ENCODE measurements at places on chromosomes 5 and 9.

DNA sequence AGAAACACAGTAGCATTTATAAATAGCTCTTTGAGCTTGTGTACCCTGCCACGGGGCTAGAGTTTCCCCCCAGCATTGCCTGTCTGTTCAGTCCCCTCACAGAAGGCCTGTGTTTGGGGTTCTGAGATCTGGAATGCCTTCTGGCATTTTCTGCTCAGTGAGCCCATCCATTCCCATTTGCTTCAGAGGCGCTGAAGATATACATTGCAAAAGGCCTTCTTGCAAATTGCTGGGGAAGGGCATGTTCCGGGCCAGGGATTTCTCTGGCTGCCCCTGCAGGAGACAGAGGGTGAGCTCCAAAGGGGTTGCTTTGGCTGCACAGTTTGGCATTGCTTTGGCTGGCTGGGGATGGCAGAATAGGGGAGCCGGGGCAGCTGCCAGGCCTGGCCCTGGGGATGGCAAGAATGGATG is 308.4 kb downstream of the MSX2 start:
- DNase-seq, result no peak

DNA sequence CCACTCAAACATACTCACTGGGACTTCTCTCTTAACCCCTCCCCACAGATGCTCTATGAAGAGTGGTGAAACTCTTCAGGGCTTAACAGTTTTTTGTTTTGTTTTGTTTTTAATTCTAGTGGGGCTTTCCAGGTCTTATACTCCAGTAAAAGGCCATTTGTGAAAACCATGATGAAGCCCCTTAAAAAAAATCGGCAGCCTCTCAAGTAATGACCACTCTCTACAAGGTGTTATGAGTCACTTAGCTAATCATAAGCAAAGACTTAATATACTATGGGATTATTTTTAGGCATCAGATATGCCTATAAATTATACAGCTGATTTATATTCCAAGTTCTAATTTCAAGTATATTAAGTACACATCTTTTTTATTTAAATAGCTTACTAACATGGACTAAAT is 607.9 kb downstream of the RAB3C start:
- DNase-seq, result no peak

- DNase-seq, result no peak
Measured at GRCh38 chr9:114449236-114449635, 56.0 kb downstream of the WHRN start.

- DNase-seq, result no peak
Measured at GRCh38 chr9:35909274-35909673, at the start of gene SPAAR. TSS of gene SPAAR (plus strand) at chr9:35909490. CDS start at chr9:35910464, 974 bp downstream.

DNA sequence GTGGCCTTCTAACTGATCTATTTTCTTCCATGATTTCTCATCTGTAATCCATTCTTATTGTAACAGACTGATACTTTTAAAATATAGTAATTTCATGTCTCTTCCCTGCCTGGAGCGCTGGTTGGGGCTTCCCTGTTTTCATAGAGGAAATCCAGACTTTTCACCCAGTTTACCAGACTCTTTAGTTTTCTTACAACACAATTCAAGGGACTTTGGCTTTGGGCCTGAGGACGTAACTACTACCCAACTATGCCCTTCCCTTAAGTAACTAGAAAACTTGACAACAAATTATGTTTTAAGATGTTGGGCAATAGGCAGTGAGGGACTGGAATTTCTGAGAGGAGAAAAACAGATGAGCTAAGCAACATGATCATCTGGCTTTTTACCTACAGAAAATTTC is 289.6 kb downstream of the FGF10 start:
- DNase-seq, result no peak

DNA sequence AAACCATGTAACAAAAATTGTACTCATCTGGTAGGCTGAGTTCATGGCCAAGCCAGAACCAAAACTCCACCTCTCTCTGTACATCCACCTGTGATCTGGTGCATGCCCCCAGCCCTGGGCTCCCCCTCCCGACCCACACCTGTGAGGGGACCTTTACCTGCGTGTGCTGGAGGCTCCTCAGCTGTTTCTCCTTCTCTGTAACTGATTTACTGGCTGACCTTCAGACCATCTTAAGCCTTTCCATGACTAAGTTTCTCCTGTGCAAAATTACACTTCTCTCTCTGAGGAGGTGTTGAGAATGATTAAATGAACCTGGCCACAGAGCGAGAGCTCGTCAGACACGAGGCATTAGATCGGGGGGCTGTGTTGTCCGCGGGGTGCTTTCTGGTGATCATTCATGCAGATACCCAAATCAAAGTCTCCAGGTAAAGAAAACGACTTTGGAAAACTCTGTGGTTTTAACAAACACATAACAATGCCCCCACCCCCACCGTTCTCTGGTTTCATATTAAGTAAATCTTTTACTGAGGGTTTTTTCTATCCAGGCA is 136.4 kb downstream of the SEMA5A start:
- no peak for DNase-seq

- DNase-seq, result no peak
Measured at GRCh38 chr5:43207601-43208000, 15.6 kb downstream of the NIM1K start.

All from NCI-H187 treated with DMSO at 0.1 percent for 48 hours (cell line).